Myocyte (in vitro differentiated cells): ENCODE measurements at places on chromosomes 12 and 14. TPM values are rescaled to one million over a fixed set of nuclear protein-coding genes. Genes with fewer than 3 reads are reported as not detected.

The EIF2S3B gene
- 0.62 and 0.83 TPM in 2 replicates for total RNA-seq

The GPR132 gene
- not detected in 2 replicates for total RNA-seq

The NINJ2 gene
- total RNA-seq, result 0.13 TPM in 1 of 2 replicates, not detected in the other

- peak; percentile 21 for DNase-seq
Observed at GRCh38 chr12:112130441-112130998, 5.2 kb downstream of the TRAFD1 start.

DNA sequence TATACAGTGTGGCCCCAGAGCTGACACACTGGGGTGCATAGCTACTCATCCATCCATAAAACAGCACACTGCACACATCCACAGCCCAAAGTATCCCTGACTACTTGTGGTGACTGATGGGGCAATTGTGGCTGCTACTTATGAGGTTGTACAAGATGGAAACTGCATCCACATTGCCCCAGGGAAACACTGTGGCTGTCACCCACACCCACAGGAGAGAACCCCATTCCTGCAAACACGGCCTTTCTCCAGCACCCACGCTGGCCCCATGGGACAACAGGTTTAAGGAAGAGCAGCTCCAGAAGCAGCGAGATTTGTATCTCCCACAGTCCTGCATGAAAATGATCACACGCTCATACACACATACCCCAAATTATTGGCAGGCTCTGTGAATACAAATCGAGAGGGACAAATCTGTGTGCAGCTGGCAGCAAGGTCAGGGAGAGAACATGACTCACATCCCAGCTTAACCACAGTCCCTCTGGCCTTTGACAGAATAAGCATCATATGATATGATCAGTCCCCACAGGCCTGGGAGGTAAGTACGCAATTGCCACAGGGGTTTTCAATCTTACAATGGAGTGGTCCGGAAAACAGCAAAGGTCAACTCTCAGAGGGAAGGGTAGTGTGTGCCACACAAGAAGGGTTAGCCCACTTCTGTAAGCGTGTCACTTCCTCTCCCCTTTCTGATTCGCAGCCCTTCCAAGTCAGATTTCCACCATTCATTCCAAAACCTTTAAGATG, 61.9 kb downstream of the ESR2 start:
- DNase-seq, result peak; percentile 95

GRCh38 chr12:91394903-91395302, 212.3 kb upstream of the DCN start:
- no peak for DNase-seq
